Stimulated activated CD8-positive, alpha-beta memory T cell treated with anti-CD3 and anti-CD28 coated beads, Interleukin-7, amount 100 ng/mL, for 24 hours (primary cell): ENCODE measurements at places on chromosomes 11 and 22.
A peak's percentile ranks its signal among the peaks of the same experiment; 100 is the strongest.

DNA sequence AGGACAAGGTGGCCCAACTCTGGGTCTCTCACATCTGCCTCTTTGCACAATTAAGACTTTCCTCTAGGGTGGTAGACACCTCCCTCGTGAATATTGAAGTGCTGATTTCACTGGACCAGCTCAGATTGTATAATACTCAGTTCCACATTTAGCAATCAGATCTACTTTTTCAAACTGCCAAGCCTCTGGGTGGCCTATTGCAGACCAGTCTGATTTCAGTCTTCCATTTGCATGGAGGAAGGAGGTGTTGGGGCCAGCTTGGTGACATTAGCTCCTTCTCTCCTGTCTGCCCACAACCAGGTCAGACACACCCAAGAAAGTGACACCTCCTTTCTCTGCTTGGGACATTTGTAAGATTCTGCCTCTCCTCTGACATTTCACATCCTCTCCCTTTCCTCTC is 78.2 kb downstream of the PPFIBP2 start:
- no peak for DNase-seq

GRCh38 chr11:106241601-106242257 is 164.3 kb downstream of the AASDHPPT start:
- DNase-seq = no peak

GRCh38 chr22:35337932-35338331 is 38.2 kb downstream of the TOM1 start:
- no peak for DNase-seq

GRCh38 chr11:131386408-131386807 is 16.0 kb downstream of the NTM start:
- DNase-seq = no peak

DNA sequence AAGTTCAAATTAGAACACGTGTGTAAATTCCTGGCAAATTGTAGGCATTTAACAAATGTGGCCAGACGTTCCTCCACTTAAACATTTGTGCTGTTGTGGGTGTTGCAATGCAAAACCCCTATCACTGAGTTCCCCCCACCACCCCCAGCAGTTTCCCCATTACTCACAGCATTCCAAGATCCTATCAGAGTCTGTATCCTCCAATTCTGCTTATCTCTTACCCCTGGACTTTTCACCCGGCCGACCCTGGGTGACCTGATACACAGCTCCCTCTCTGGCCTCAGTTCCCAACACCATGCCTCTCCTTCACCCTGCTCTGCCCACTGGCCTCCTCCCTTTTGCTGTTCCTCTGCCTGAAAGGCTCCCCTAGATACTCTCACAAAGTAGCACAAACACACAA is 31.4 kb upstream of the AQP11 start:
- DNase-seq = no peak

DNA sequence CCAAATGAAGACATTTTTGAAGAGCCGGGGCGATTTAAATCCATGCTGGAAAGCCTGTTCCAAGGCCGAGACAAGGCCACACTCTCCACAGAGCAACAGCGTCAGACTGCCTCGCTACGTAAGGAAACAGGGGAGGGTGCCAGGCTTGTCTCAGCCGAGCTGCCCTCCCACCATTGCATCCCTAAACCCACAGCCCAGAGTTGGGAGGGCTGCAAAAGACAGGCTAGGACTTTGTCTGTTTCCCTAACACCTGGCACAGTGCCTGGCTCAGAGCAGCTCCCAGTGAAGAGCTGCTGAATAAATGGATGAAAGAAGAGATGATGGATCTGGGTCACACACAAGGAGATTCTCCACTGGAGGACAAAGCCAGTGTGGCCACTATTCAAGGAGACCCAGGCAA is 51.3 kb upstream of the SCUBE2 start:
- no peak for DNase-seq

- DNase-seq = no peak
Measured at GRCh38 chr22:50089682-50090411, at the start of gene MOV10L1. Gene MOV10L1, plus strand, starts transcription at chr22:50090006. Its CDS starts 83 bp downstream, at chr22:50090089.

DNA sequence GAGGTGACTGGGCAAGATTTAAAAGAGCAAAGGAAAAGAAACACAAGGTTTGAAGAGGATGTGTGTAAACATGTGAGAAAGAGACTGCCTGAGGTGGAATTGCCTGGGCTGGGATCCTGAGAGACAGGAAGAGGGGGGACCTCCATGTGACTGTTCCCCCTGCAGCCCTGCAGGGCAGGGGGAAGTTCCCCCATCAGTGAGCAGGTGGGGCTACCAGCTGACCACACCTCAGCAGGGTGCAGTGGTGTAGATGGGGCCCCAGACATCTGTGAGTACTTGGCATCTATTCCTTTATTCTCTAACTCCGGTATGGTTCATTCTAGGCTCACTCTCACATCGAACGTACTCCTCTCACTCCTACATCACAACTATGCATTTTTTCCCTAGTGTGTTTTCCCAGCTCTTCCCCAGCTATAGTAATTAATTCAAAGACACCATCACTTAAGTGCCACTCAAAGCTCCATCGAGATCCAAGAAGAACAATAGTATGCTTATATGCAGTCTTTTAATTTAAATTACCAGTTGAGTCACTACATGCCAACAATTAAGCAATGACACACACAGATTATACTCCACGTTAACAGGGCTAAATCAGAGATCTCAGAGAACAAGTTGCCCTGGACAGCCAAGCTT is 42.7 kb downstream of the LGR4 start:
- no peak for DNase-seq

DNA sequence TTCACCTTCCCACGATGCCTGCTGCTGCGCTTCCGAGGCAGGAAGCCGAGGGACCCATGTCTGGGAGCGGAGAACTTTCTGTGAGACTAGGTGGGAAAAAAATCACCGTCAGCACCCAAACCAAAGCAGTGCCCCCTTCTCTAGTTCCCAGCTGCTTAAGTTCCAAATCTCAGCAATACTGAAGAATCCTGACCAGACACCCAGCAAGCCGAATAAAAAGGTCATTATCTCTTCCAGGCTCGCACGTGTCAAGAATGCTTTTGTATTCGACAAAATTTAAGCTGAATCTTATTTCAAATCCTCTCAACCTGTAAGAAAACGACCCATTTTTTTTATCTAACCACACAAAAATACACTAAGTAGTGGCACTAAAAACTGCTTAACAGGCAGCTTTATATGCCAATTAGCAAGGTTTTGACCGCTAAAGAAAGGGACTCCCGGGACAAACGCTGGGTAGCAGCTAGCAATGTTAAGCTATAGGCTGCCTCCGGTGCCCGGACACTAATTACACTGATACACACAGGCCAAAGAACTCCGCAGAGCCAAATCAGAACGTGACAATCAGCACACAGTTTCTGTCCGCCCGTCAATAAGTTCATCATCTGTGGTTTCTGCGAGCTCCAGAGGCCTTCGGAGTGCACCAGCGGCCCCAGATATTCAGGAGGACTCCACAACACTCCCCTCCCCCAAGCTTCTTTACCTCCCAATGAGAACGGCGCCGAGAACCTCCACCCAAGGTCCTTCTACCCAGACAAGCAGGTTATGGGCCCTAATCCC is 728 bp downstream of the RPL3 start:
- DNase-seq = no peak

DNA sequence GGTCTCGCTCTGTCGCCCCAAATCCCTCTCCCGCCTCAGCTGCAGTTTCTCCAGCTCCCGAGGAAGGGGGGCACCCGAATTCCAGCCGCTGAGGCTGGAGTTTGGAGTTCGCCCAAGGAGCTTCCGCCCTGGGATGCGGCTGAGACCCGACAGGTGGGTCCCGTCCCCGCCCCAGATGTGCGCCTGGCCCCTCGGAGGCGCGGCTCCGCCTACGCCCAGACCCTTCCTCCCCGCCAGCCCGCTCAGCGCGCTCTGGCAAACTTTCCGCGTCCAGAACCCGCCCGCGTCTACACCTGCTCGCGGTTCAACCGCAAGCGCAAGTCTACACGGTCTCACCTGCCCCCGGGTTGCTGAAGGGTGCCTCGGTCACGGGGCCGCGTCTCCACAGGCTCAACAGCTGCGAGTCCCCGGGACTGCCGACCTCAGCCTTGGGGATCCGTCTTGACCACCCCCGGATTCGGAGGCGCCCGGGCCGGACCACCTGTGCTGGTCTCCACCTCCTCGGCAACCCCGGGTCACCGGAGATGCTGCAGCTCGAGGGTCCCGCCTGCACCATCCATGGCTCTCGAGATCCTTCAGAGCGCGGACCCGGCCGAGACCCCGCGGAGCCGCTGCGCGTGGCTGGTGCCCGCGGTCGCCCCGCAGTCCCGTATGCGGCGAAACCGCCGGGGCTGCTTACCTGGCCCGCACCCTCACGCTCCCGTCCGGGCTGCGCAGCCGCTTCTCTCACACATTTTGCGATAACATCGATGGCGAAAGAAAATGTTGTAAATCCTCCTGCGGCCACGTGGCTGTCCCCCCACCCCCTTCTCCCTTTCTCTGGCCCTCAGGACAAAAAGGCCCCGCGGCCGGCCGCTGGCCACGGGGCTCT is 63.6 kb downstream of the NFAM1 start:
- no peak for DNase-seq

- DNase-seq = no peak
Measured at GRCh38 chr11:6203327-6203726, 2.0 kb upstream of the C11orf42 start.

- no peak for DNase-seq
Measured at GRCh38 chr11:3108183-3108721, 51.0 kb upstream of the CARS1 start.

GRCh38 chr22:18970176-18970947 is 34.3 kb upstream of the PRODH start:
- no peak for DNase-seq

DNA sequence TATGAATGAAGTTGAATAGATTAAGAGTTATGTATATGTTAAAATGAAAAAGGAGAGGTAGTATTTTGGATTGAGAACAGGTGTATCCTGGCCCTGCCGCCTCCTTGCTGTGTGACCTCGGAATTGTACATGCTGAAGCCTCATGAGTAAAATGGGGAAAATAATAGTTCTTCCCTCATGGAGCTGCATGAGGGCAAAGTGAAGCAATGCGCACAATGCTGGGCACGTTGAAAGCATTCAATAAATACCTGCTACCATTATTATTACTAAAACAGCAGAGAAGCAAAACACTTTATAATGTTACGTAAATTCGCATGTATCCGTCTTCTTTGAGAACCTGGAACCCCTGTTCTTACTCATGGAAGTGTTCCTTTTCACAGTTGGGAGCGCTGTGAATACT is 5.7 kb downstream of the AMOTL1 start:
- no peak for DNase-seq

- DNase-seq = no peak
Measured at GRCh38 chr11:13183094-13183825, 94.3 kb upstream of the BMAL1 start.

GRCh38 chr11:72585762-72586311 is 88.4 kb downstream of the PDE2A start:
- peak; percentile 19 for DNase-seq

GRCh38 chr11:14390669-14391068 is 31.7 kb upstream of the RRAS2 start:
- no peak for DNase-seq

DNA sequence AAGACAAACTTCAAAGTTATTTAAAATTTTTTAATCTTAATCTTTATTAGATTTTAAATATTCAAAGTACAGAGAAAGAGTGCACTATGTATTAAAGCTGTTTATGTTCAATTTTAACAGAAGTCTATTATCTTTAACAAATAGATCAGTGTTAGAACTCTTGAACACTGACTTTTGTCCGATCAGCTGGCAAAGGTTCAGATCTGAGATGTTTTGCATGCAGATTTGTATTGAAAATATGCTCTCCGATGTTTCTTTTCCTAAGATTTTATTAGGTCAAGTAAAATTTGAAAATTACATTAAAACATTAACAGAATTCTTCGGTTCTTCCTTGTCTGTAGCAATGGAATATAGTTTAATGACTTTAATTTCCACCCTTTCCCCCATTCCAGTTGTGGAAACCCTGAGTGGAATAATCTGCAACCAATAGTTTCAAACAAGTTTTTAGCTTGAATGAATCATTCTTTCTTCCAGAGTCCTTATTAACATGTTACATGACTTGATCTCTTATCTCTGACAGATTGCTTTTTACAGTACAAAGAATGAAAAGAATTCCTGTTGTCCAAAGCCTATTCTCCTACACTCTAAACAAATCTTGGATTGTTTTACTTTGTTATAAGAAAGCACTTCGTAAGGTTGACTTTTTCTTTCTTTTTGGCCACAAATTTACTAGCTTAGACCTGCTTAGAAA is 11.4 kb upstream of the TCP11L1 start:
- DNase-seq = no peak

DNA sequence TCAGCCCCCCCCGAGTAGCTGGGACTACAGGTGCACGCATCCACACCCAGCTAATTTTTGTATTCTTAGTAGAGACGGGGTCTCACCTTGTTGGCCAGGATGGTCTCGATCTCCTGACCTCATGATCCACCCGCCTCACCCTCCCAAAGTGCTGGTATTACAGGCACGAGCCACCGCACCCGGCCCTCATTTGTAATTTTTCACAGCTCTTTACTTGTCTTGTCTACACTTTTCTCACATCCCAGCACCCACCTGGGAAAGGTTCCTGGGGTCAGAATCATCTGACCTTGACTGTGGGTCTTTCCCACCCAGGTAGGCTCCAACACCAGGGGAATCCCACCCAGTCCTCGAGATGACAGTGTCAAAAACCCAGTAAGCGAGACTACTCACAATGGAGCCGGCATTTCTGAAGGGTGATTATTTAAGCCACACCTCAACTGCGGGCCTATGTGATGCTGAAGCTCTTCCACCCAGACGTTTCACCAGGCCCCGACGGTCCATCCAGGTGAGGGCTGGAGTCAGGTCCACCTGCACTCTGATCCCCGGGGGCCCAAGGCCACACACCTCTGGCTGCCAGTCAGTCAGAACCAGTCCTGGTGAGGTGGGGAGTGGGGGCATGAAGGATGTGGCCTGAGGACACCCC is 23.4 kb downstream of the CELSR1 start:
- no peak for DNase-seq

DNA sequence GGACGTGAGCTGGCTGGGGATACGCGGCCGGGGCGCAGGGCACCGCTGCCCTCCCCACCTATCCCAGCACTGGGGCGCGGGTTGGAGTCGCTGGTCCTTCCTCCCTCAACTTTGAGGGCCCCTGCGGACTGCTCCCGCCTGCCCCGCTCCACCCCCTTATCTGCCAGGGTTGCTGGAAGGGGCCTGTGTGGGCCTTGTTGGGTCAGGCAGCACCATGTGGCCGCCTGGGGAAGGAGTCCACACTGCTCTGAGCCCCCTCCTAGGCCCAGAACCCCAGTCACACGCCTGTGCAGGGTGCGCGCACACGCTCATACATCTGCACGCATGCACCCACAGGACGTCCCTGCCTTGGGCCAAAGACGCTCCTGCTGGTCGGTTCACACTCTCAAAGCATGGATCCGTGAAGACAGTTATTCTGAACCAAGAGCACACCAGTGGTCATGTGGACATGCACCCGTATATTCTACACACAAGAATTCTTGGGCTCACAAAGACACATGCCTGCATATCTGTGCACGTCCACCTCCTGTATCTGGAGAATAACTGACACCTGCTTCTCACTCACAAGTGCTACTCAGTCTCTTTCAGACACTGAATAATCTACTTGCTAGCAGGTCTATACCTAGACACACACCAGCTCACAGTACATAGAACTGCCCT is 710 bp downstream of the TUB start:
- no peak for DNase-seq

GRCh38 chr11:22342211-22343031 is 4.2 kb downstream of the SLC17A6 start:
- DNase-seq = no peak

GRCh38 chr11:119863236-119863635 is 134.2 kb upstream of the NECTIN1 start:
- no peak for DNase-seq
